ENCODE measurements at places on chromosomes 6 and 20. TPM values are rescaled to one million over a fixed set of nuclear protein-coding genes. Genes with fewer than 3 reads are reported as not detected.

Gene TRIM10
- 1.6 TPM for total RNA-seq

Gene EPB41L1
- total RNA-seq, result 8.7 TPM

Gene OR2B6
- not detected for total RNA-seq

Gene HNF4A
- not detected for total RNA-seq

Gene ADGB
- 0.28 TPM for total RNA-seq

Gene TFAP2A
- total RNA-seq, result not detected

Gene DEFB110
- total RNA-seq, result not detected

Gene FAXC
- total RNA-seq, result 0.05 TPM

Gene HMGCLL1
- total RNA-seq, result not detected

Gene CALHM4
- not detected for total RNA-seq

Gene DDX27
- 37.6 TPM for total RNA-seq

Gene CBLN4
- not detected for total RNA-seq

Gene HCK
- total RNA-seq, result 249 TPM

Gene RREB1
- 55.4 TPM for total RNA-seq

Gene SLC22A16
- 0.49 TPM for total RNA-seq

Gene ZSCAN23
- 1.4 TPM for total RNA-seq

Gene GTSF1L
- total RNA-seq, result 0.46 TPM

Gene TFAP2C
- not detected for total RNA-seq

Gene SLC26A8
- 7.8 TPM for total RNA-seq

Gene PDE7B
- 1.2 TPM for total RNA-seq

DNA sequence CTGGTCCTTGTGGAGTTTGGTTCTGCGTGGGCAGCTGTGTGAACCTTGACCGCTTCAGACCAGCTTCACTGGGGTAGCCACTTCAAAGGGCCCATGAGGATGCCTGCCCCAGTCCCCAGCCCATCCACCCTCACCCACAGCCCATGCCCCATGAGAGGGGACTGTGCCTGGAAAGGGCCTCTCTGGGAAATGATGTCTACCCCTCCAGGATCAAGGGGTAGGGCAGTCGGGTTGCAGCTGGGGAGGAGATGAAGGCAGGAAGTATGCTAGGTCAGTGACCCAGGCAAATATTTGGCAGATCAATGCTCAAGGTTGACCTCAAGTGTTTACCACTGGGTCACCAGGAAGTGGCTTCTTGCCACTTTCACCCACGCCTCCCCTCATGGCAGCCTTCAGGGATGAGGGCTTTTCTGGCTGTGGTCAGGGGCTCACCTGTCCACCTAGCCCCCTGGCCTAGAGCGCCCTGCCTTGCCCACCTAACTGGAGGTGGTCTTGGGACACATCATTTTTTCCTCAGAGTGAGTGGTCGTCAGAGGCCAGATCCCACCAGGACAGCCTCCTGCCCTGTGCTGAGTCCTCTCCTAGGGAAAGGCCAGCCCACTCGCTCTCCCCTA is 109.5 kb downstream of the SNX5 start:
- H3K4me1 ChIP-seq, result peaks cover 77% of the 10 kb centered on the region
- no peaks in the 10 kb centered on the region for H3K36me3 ChIP-seq
- H3K27ac ChIP-seq, result no peak overlapping the region
- H3K4me3 ChIP-seq, result no peak overlapping the region

- H3K27me3 ChIP-seq, result peaks cover 42% of the 10 kb centered on the region
- H3K4me1 ChIP-seq, result peaks cover 22% of the 10 kb centered on the region
- H3K36me3 ChIP-seq, result no peaks in the 10 kb centered on the region
- H3K4me3 ChIP-seq, result no peak overlapping the region
Measured at GRCh38 chr6:7721649-7722048, 4.2 kb upstream of the BMP6 start.

GRCh38 chr20:59221049-59221706 is 57.6 kb downstream of the ZNF831 start:
- H3K27ac ChIP-seq, result no peak overlapping the region
- DNase-seq, result no peak
- H3K36me3 ChIP-seq, result no peaks in the 10 kb centered on the region
- H3K27me3 ChIP-seq, result peaks cover 28% of the 10 kb centered on the region
- no peak overlapping the region for H3K4me3 ChIP-seq

GRCh38 chr6:13283331-13283730 is 45.0 kb downstream of the TBC1D7 start:
- no peak overlapping the region for H3K4me3 ChIP-seq
- H3K36me3 ChIP-seq, result peaks cover 36% of the 10 kb centered on the region
- no peak overlapping the region for H3K27ac ChIP-seq
- no peak for DNase-seq

DNA sequence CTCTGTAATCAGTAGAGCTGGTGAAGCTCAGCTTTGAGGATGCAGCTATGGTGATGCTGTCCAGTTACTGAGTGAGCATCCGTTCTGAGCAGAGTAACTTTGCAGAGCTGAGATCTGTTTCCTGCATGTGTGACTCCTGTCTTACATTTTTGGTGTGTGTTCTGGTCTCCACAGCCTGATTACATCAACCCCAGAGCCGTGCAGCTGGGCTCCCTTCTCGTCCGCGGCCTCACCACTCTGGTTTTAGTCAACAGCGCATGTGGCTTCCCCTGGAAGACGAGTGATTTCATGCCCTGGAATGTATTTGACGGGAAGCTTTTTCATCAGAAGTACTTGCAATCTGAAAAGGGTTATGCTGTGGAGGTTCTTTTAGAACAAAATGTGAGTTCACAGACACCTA is 81.6 kb downstream of the FAM120B start:
- DNase-seq, result no peak
- no peaks in the 10 kb centered on the region for H3K4me1 ChIP-seq
- no peak overlapping the region for H3K27ac ChIP-seq
- no peak overlapping the region for H3K4me3 ChIP-seq
- H3K36me3 ChIP-seq, result no peaks in the 10 kb centered on the region

- no peak overlapping the region for H3K4me3 ChIP-seq
- H3K27me3 ChIP-seq, result no peaks in the 10 kb centered on the region
- no peaks in the 10 kb centered on the region for H3K4me1 ChIP-seq
- no peak for DNase-seq
Measured at GRCh38 chr6:90915224-90915915, 328.5 kb upstream of the MAP3K7 start.

- no peak for DNase-seq
- no peaks in the 10 kb centered on the region for H3K36me3 ChIP-seq
- no peak overlapping the region for H3K4me3 ChIP-seq
- H3K4me1 ChIP-seq, result no peaks in the 10 kb centered on the region
- no peaks in the 10 kb centered on the region for H3K27me3 ChIP-seq
Measured at GRCh38 chr20:63405102-63405730, 44.1 kb upstream of the CHRNA4 start.

DNA sequence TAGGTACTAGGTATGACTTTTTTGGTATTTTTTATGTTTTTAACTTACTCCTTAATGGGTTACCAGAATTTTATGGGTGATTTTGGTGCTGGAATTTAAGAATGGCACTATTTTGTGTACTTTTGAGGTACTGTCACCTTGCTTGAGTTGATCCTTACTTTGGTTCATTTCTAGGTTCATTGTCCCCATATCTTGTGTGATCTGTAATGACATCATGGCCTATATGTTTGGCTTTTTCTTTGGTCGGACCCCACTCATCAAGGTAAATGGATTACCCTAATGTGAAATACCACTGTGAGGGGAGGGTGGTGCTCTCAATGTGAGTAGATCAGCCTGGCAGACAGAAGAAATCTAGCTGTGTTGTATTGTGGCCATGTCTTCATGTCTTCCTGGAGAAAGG is 57.9 kb downstream of the CDS2 start:
- no peak for DNase-seq
- H3K4me3 ChIP-seq, result no peak overlapping the region
- no peak overlapping the region for H3K27ac ChIP-seq
- H3K27me3 ChIP-seq, result no peaks in the 10 kb centered on the region
- H3K4me1 ChIP-seq, result no peaks in the 10 kb centered on the region
- H3K36me3 ChIP-seq, result peaks cover 100% of the 10 kb centered on the region

GRCh38 chr6:125074120-125074519 is 79.5 kb upstream of the TPD52L1 start:
- H3K4me1 ChIP-seq, result no peaks in the 10 kb centered on the region
- H3K27me3 ChIP-seq, result no peaks in the 10 kb centered on the region
- H3K27ac ChIP-seq, result no peak overlapping the region
- H3K36me3 ChIP-seq, result no peaks in the 10 kb centered on the region

GRCh38 chr6:3294921-3295871 is 36.4 kb downstream of the PSMG4 start:
- peaks cover 3% of the 10 kb centered on the region for H3K27me3 ChIP-seq
- H3K4me3 ChIP-seq, result no peak overlapping the region
- H3K27ac ChIP-seq, result no peak overlapping the region
- H3K4me1 ChIP-seq, result no peaks in the 10 kb centered on the region
- DNase-seq, result peak; percentile 65

DNA sequence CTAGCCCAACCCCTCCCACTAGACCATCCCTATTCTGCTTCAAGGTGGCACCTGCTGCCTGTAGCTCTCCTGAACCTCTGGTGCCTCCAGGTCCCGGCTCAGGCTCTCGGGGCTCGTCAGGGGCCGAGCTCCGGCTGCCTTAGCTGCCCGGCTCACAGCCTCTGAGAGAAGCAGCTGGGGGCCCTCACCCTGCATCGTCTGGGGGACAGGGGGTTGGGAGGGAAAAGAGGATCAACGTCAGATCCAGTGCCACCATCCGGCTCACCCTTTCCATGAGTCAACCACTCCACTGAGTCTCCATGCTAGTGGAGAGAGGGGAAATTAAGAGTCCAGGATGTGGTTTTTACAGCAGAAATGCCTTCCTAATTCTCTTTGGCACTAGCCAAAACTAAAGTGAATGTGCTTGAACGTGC is 13.0 kb downstream of the BAG6 start:
- peak overlapping the region; percentile 7 for H3K27ac ChIP-seq
- peaks cover 93% of the 10 kb centered on the region for H3K36me3 ChIP-seq
- H3K4me1 ChIP-seq, result no peaks in the 10 kb centered on the region
- no peak for DNase-seq
- no peaks in the 10 kb centered on the region for H3K27me3 ChIP-seq

- H3K36me3 ChIP-seq, result no peaks in the 10 kb centered on the region
- DNase-seq, result no peak
- no peak overlapping the region for H3K27ac ChIP-seq
Measured at GRCh38 chr20:40953416-40953815, 75.2 kb upstream of the TOP1 start.

DNA sequence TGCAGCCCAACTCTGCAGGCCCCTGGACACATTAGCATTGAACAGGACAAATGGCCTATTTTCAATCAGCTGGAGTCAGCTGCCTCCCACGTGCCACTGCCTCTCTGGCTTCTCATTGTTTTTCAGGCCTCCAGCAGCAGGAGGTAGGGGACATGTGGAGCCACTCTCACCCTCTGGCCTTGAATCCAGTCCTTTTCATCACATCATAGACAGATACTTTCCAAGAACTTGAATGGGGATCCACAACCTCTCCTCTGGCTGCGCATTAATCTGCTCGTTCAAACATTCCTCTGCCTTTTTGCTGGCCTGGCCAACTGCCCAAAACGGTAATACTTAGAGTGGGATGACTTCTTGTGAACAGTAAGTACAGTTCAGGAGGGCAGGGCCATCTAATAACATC is 592.3 kb downstream of the PKHD1 start:
- no peak for DNase-seq
- no peaks in the 10 kb centered on the region for H3K27me3 ChIP-seq
- no peaks in the 10 kb centered on the region for H3K36me3 ChIP-seq
- no peak overlapping the region for H3K27ac ChIP-seq
- H3K4me1 ChIP-seq, result no peaks in the 10 kb centered on the region

GRCh38 chr6:21331235-21331634 is 262.3 kb upstream of the SOX4 start:
- DNase-seq, result no peak
- no peaks in the 10 kb centered on the region for H3K4me1 ChIP-seq
- no peak overlapping the region for H3K27ac ChIP-seq
- H3K4me3 ChIP-seq, result no peak overlapping the region
- H3K36me3 ChIP-seq, result no peaks in the 10 kb centered on the region
- no peaks in the 10 kb centered on the region for H3K27me3 ChIP-seq

- H3K4me1 ChIP-seq, result peaks cover 48% of the 10 kb centered on the region
- H3K36me3 ChIP-seq, result no peaks in the 10 kb centered on the region
- H3K27ac ChIP-seq, result no peak overlapping the region
- H3K4me3 ChIP-seq, result no peak overlapping the region
- H3K27me3 ChIP-seq, result no peaks in the 10 kb centered on the region
- DNase-seq, result no peak
Measured at GRCh38 chr20:40776466-40777457, 87.7 kb upstream of the MAFB start.

GRCh38 chr6:127147534-127147933 is 29.1 kb downstream of the RSPO3 start:
- no peak overlapping the region for H3K27ac ChIP-seq
- no peak for DNase-seq
- H3K36me3 ChIP-seq, result no peaks in the 10 kb centered on the region
- H3K4me1 ChIP-seq, result no peaks in the 10 kb centered on the region
- no peak overlapping the region for H3K4me3 ChIP-seq

DNA sequence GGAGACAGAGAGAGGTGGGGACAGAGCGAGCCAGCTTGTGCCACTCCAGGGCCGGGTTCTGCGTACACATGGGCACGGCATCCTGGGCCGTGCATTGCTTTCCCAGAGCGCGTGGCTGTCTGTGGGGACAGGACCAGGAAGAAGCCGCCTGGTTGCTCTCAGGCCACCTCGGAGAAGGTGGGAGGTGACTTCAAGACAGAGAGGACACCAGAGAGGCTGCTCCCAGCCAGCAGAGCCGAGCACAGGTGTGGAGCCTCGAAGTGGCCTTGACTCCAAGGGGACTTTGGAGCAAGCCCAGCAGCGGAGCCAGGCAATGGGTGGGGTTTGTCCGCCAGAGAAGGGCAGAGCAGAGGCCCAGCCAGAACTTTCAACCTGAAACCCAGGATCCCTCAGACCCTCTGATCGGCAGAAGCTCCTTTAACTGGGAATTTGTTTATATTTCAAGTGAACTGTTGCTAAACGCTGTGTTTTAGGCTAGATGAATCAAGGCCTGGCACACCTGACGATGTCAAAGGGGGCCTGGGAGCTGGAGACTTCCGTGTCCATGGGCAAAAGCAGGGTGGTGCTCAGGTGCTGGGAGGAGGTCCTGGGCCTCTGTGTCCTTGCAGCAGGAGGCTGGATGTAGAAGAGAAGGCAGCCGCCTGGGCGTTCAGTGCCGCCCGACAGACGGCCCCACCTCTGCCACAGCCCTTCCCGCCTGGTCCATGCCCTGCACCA is 262.1 kb downstream of the DLL1 start:
- H3K4me1 ChIP-seq, result no peaks in the 10 kb centered on the region
- no peaks in the 10 kb centered on the region for H3K36me3 ChIP-seq
- peaks cover 18% of the 10 kb centered on the region for H3K27me3 ChIP-seq
- H3K27ac ChIP-seq, result no peak overlapping the region

- no peaks in the 10 kb centered on the region for H3K27me3 ChIP-seq
- no peaks in the 10 kb centered on the region for H3K36me3 ChIP-seq
- H3K4me3 ChIP-seq, result no peak overlapping the region
- H3K27ac ChIP-seq, result no peak overlapping the region
- no peak for DNase-seq
- H3K4me1 ChIP-seq, result no peaks in the 10 kb centered on the region
Measured at GRCh38 chr6:63813566-63814120, 178.0 kb downstream of the PHF3 start.

DNA sequence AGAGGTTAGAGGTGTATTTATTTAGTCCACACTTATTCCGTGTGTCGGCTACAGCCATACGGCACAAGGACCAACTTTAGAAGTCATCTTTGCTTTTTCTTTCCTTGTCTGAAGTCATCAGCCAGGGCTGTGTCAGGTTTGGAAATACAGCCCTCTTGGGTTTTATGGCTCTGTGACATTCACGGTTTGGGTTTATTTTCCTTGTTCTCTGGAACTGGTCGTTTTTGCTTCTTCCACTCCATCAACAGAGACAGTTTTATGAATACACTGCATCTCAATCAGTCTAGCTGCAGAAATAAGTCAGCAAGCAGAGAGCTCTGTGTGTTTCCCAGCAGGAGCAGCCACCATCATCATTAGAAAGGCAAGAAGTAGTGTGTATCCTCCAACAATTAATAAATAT is 132.5 kb downstream of the TBC1D7 start:
- no peaks in the 10 kb centered on the region for H3K36me3 ChIP-seq
- no peak overlapping the region for H3K4me3 ChIP-seq
- no peaks in the 10 kb centered on the region for H3K27me3 ChIP-seq
- DNase-seq, result no peak
- H3K4me1 ChIP-seq, result peaks cover 5% of the 10 kb centered on the region
- no peak overlapping the region for H3K27ac ChIP-seq

Data from spleen (tissue), 13 donors.